ENCODE measurements at places on chromosomes 1 and 21.

GRCh38 chr21:46168659-46169386 lies 13.4 kb upstream of the FTCD start:
- DNase-seq: no peak

DNA sequence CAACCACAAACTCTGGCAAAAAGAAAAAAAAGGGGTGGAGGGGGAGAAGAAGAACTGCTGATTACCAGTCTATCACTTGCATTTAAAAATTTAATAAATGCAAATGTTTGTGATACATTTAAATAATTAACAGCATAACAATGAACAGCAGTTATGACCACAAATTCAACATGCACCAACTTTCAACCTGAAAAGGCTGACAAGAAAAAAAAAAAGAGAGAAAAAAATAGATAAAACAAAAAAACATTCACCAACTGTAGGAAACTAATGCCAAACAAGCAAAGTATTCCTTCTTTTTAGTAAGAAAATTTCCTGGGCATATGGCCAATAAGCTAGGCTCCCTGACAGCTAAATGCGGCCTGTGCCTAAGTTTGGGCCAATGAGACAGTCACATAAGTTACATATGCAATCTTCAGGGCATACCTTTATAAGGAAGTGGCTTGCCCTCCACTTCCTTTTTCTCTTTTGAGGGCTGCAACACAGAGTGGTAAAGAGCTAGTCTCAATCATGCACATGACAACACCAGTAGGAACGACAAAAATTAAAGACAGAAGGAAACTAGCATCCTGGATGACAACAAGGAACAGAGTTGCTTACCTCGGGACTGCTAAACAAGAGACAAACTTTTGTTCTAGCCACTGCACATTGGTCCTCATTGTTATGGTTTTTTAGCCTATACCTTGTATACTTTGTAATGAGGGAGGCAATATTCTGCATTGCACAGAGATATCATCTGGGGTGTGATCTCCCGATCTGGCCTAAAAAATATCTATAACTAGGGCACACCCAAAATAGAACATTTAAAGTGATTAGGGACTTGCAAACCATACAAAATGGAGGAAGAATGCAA lies 24.2 kb upstream of the PHTF1 start:
- peak; percentile 92 for DNase-seq

DNA sequence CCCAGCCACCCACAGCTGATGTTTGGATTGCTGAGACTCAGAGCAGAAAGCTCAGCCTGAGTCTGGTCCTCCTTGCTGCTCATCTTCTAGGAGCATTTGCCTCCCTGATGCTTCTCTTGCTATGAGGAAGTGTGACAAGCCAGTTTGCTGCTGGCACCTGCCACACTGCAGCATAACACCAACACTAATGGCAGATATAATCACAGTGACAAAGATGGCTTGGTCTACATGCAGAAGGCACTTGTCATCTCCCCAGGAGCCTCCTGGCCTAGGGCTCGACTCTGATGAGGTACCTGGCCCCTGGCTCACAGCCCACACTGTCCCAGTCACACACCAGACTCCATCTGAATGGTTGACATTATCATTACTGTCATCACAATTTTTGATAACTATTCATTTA lies 13.9 kb upstream of the PSMB2 start:
- no peak for DNase-seq

GRCh38 chr1:8494681-8495080 lies 176.8 kb downstream of the SLC45A1 start:
- DNase-seq: no peak

DNA sequence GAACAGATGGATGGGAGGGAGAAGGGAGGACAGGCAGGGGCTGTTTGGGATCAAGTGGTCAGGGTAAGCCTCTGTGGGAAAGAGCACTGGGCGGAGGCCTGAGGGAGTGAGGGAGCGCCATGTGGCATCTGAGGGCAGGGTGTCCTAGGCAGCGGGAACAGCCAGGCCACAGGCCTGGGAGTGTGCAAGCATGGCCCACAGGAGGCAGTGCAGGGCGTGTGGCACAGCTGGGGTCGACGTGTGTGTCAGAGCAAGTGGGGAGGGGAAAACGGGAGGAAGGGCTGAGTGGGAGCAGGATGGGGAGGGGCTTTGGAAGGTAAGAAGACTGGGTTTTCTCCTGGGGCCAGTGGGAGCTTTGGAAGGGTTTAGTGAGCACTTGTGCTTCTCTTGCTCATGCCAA lies 143.4 kb downstream of the SYF2 start:
- no peak for DNase-seq

DNA sequence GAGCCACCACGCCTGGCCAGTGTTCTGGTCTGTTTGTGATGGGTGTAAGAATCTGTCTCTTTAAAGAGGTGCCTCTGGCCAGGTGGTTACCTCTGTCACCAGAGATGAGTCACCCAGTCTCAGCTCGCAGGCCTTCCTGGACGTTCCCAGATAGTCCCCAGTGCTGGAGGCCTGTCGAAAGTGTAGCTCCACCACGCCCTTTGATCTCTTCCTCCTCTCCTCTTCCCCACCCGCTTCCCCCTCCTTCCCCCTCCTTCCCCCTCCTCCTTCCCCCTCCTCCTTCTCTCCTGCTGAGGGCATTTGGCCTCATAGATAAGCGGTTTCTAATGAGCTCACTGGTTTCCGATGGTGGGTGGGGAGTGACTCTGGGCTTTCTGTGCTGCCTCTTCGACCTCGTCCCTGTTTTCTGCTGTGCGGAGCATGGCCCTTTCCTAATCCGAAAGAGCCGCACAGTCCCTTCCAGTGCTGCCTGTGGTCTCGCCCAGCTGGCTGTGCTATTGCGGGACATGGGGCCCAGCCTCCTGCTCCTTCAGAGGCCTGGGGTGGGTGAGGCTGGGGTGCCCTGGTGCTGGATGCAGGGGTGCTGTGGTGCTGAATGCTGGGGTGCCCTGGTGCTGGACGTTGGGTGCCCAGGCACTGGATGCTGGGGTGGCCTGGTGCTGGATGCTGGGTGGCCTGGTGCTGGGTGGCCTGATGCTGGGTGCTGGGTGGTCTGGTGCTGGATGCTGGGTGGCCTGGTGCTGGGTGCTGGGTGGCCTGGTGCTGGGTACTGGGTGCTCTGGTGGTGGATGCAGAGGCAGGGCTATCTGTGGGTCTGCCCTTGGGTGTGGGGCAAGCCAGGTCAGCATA lies 19.2 kb downstream of the AGPAT3 start:
- peak; percentile 67 for DNase-seq

DNA sequence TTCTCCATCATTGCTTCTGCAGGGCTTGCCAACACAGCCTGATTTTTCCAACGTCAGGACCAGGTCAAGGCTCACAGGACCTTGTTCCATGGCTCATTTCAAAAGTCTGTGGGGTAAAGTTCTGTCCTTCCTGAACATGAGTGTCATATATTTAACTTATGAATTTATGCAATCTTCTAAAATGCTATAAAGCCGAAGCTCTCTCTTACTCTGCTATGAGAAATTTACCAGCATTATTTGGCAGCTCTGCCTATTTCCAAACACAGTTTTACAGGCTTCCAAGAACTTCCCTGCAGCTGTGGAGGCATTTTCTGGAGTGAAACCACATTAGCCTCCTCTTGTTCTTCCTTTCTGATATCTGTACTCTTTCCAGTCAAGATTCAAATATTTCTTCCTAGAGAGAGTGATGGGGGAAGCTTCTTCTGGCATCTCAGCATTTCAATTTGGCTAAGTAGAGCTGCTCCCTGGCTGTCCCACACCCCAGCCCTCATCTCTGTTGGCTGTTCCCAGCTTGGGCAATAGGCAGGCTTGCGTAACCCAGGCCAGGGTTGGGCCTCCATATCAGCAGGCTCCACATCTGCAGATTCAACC lies 15.6 kb upstream of the HMGCS2 start:
- peak; percentile 51 for DNase-seq

GRCh38 chr1:170823120-170823519 lies 112.2 kb upstream of the MROH9 start:
- DNase-seq: no peak

DNA sequence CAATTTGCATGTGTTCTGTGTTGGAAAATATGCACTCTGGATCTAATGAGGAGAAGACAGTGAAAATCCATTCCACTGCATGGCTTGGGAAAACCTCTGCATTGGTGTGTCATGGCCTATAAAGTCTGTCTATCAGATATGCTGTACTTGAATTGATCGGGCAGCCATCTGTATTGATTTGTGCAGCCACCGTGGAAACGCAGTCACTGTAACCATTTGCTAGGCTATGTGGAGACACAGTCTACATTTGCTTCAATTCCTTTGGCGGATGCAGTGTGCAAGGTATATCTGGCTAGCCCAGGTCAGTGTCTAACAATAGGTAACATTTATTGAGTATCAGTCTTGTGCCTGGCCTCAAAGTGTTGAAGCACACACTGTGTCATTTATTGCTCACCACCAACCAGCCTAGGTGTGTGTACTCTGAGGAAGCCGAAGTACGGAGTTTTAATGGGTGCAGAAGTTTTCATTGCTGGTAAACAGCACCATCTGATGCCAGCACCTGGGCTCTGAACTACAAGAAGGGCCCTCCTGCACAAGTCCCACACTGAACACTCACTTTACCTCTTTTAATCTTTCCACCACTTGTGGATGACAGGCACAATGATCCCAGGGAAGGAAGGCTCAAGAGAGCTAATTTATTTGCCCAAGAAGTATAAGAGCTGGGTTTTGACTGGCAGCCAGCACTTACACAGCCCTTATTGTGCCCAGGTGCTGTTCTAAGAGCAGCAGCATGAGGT lies 83.4 kb downstream of the DAB1 start:
- DNase-seq: no peak

DNA sequence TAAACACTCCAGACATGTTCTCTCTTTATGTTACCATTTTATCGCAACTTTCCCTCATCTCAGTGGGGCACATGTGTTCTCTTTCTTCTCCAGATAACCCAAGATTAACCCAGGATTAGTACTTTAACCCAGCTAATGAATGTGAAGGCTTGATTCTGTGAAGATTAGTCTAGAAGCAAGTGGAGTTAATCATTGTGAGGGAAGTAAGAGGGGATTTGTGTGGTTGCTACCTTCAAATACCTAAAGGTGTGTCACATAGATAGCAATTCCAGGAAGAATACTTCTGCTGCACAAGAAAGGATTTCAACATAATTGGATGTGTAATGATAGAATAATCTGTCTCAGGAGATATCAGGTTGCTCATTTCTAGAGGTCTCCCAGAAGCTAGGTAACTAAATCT lies 327.1 kb downstream of the PBX1 start:
- no peak for DNase-seq

DNA sequence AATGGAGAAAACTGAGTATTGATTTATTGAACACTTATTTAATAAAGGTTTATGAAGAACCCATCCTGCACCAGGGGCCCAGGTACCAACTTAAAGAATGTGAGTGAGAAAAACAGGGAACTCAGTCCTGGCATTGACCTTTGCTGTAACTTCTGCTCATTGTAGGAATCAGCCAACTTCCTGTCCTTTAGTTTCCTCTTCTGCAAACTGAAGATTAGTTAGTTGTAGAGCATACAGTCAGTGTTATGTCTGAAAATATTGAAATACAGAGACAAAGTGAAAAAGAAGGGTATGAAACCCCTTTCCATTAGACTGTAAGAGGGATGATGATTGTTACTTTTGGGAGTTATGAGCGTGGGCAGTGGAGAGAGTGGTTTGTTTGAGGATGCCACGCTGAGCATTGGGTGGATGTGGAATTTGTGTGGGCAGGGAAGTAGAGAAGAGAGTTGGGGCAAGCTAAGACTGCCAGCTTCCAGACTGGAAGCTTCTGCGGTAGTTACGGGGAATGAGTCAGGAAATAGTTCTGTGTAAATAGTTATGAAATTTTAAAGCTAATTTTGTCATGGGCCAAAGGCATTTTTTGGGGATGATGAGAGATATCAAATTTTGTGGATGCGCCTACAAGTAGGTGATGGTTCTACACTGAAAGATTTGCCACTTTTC lies 89.2 kb downstream of the GPR88 start:
- peak; percentile 80 for DNase-seq

DNA sequence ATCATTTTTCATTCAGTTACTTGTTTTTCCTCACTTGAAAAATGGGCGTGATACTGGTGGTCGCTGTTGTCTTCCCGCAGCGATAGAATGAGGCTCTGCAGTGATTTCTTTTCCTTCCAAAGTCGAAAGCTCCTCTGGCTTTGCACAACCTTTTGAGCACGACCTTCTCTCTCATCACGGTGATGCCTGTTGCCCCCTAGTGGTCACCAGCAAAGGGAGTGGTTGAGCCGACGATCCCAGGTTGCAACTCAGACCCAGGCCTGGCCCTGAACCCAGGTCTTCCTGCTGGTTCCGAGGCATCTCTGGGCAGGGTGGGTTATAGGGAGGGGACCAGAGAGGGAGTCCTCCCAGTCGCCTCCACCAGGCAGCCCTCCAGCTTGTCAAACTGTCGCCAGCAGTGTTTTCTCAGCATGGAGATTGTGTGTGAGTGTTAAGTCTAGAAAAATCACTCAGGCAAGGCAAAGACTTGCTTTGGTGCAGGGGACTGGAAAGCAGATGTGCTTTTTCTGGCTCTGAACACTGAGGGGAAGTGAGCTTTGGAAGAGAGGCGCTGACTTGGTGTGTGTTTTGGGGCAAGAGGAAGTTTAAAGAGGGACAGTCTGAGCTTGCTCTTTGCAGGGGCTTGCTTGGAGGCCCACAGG lies 285.3 kb downstream of the CAMTA1 start:
- peak; percentile 28 for DNase-seq

DNA sequence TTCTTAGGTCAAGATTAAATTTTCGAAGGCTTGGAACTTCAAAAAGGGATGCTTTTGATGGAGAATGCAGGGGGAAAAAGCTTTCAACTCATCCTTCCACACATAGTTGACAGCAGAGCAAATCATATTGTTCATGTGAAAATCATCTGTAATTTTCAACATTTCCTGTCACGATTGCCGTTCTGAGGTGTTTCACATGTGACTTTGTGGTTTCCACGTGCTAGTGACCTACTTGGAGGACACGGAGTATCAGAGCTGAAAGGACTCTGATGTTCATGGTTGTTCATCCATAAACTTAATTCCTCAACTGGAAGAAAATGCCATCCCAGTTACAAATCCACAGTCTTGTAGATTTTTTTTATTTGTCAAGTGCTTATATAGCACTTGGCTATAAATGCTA lies 79.1 kb downstream of the ZP4 start:
- DNase-seq: no peak

DNA sequence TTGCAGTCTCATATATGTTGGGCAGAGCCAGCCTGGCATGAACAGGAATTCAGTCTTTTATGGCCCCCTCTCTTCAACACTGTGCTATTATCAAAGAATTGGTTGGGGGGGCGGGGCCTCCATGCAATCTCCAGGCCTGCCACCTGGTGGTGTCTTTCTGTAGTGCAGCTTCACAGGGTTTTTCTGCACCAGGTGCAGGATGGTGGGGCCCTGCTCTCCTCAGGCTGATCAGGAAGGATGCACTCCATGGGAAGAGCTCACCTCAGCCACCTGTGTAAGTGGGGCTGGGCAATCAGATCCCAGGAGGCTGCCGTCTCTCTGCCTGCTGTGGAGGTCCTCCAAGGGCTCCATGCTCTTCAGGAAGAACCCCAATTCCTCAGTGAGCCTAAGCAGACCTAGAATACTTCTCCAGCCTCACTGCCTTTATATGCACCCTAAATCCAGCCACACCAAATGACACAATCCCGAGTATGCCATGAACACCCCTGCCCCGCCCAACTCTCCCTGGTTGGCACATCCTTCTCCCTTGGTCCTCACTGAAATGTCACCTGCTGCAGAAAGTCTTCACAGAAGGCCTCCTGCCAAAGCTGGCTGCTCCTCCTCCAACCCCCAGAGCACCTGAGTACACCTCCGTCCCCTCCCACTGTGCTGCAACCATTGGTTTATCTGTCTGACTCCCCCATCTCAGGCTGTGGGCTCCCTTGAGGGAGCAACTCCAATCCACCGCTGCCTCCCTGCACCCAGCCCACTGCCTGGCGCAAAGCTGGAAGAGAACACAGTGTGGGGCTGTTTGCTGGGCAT lies 16.5 kb downstream of the STK40 start:
- peak; percentile 72 for DNase-seq
